Foreskin keratinocyte (primary cell): ENCODE measurements at places on chromosomes 1 and 21. TPM values are rescaled to one million over a fixed set of nuclear protein-coding genes. Genes with fewer than 3 reads are reported as not detected.

Gene ATP1A4
- not detected in 2 replicates for total RNA-seq

Gene SLC44A3
- total RNA-seq = 2.0 and 2.1 TPM in 2 replicates

Gene FDPS
- 817 and 1,032 TPM in 2 replicates for total RNA-seq

Gene TNFAIP8L2
- not detected in 2 replicates for total RNA-seq

Gene PROK1
- not detected in 2 replicates for total RNA-seq

Gene LCE1D
- total RNA-seq = 0.44 TPM in 1 of 2 replicates, not detected in the other

Gene LCE6A
- total RNA-seq = 0.18 TPM in 1 of 2 replicates, not detected in the other

Gene CERS2
- total RNA-seq = 135 and 138 TPM in 2 replicates

Gene GJB3
- total RNA-seq = 180 and 195 TPM in 2 replicates

Gene CCDC17
- 0.46 and 0.48 TPM in 2 replicates for total RNA-seq

Gene EFNA1
- 27.3 and 48.2 TPM in 2 replicates for total RNA-seq

Gene LYSMD1
- total RNA-seq = 5.3 and 6.1 TPM in 2 replicates

DNA sequence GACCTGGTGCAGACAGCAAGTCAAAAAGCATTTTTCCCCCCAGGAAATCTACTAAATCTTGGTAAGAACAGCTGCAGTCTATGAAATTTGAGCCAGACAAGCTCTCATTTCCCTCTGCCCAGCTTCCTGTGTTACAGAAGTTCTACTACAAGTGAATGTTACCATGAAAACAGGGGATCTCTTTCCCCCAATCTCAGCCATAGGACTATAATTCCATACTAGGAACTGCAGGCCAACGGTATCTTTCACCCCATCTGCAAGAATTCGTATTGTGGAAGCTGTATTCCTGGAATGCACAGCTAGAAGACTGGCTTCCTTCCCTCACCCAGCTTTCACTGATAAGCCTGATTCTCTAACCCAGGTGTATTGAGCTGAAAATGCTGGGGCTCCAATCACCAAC lies 1655.4 kb downstream of the BRINP3 start:
- no peak for DNase-seq

DNA sequence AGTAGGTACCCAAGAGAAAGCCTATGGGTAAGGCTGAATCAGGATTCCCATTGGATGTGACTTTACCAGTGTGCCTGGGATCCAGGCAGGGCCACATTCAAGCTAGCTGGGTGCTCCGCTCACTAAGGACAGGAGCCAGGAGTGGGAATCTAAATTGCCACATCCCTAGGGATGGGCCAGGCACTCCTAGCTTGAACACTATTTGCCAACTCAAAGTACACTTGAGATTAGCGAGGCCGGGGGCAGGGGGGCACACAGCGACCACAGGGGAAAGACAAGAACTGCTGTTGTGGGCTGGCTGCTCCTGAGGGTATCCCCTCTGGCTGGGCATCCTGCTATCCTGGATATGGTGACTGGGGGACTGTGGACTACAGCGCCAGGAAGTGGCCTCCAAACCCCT lies 4.3 kb downstream of the SLC45A3 start:
- no peak for DNase-seq

DNA sequence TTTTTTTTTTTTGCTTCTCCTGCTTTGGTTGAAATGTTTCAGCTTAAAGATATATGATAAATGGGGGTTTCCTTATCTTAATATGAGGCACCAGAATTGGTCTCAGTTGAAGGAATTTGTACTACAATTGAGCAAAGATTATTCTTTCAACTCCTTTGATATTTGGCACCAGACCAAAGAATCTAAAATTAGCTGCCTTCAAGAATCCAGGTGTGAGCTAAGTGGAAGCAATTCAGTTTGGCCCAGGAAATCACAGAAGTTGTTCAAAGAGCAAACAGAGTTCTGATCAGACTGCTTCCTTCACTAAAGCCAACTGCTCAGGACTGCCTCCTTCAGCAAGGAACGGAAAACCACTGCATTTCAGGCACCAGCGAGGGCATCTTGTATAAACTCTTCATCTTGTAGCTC lies 68.3 kb upstream of the BCAR3 start:
- DNase-seq = no peak

DNA sequence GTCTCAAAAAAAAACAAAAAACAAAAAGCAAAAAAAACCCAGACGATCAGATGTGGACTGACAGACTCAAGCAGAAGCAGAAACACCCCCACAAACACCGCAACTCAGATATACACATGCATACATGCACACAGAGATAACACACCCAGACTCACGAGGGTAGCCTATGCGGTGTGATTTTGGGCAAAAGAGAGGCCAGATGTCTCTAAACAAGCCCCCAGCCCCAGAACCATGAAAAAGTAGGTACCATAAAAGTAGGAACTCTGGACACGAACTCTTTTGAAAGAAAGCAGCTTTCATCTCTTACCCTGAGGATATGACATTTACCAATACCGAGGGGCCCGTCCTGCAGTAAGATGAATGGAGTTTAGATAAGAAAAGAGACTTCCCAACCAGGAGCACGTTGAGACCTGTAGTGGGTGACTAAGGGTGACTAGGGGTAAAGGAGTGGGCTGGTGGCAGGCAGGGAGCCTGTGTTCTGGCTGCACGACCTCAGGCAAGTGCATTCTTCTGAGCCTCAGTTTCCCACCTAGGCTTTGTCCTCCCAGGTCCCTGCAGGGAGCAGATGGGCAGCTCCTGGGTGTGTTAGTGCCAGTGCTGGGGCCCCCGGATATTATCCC lies 1.5 kb upstream of the TINAGL1 start:
- peak; percentile 93 for DNase-seq

GRCh38 chr1:25996966-25997827 lies 666 bp downstream of the PAFAH2 start:
- no peak for DNase-seq

DNA sequence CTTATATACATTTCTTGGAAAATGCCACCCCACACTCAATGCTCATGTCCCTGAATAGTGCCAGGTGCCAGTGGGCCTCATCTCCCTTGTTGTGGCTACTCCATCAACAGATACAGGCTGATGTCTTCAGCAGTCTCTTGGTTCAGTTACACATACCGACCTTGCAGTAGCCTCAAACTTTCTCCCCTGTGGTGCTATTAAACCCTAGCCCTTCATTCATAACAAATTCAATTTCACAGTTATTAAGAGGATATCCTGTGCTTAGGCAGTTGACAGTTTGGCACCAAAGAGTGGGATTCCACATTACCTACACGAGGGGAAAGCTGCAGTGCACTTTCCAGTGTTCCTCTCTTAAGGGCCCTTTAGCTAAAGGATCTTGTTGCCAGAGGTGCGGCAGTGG lies 35.9 kb upstream of the CAMK1G start:
- DNase-seq = no peak

GRCh38 chr1:32107742-32108661 lies at the start of gene KPNA6:
TSS of gene KPNA6 (plus strand) at chr1:32108056. CDS start at chr1:32108131, 75 bp downstream.
- peak; percentile 94 for DNase-seq

GRCh38 chr1:6915999-6916565 lies 130.8 kb downstream of the CAMTA1 start:
- DNase-seq = no peak

GRCh38 chr1:59506952-59507351 lies 210.1 kb downstream of the FGGY start:
- DNase-seq = no peak

DNA sequence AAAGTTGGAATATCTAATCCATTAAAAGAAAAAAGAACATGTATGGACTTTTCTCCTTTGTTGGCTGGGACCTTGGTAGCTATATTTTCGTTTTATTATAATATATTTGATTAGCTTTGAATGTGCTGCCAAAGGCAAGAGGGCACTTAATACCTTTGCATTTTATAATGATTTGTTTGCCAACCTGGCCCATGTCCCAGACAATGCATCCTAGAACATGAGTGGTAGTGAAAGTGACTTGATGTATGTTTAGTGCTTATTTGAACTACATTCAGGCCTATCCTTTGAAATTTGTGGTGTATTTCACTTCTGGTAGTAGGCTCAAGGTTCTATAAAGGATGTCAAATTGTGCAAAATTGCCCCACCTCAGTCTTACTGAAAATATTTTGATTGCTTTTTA lies 25.9 kb downstream of the CACHD1 start:
- DNase-seq = no peak

DNA sequence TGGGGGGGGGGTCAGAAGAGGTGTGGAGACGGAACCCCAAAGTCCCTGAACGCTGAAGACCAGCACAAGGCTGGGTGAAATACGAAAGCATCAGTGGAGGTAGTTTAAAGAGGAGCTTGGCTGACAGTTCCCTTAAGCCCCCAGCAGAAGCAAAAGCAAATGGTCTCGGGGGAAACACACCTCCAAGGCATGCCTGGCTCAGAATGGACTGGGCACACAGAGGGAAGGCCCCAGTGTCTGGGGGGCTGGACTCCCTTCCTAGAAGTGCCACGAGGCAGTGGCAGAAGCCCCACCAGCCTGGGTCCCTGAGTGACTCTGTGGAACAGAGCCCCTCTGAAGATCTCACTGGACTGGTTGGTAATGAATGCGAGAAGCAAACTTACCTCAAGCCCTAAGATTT lies 43.9 kb downstream of the UBE2G2 start:
- no peak for DNase-seq

DNA sequence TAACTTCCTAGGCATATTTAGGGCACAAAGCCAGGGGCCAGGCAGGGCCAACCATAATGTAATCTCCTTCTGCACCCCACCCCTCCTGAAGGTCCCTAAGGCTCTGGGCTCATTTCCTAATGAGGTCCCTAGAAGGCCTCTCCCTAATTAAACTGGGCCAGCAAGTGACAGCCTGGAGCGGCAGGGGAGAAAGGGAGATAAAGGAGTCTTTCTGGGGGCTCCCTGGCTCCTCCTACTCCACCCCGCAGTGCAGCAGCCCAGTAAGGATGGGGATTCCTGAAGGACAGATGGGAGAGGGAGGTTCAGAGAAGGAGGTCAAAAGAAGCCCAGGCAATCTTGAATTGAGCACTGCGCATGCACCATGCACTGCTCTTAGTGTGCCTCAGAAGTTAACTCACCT lies 12.8 kb downstream of the LRP8 start:
- no peak for DNase-seq

DNA sequence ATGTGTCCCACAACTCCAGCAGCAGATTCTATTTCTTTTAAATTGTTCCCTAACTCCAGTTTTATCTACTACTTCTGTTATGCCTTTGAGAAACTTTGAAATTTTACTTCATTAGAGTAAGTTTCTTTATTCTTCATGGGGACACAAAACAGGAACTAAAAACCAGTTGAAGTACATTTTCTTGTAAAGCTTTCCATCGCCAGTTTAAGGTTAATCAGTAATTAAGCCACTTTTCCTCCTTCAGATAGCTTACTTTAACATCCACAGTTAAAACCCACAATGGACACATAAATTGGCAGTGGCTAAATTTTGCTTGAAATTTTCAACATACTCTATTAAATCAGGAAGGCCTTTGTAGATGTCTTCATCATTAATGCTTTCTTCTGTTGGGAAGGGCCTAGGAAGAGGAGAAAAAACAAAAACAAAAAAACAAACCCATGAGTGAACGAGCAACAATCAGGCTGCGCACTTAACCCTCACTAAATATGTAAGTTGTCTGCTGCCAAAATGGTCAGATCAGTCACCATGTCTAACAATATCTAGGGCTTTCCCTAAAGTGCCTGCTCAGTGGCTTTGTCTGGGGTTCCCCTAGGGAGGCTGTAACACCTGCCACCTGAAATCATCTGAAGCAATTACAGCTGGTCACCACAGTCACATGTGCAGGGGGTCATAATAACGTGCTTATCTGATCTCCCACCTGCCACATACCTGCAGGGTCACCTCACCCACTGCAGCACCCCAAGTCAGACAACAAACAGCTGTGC lies 187.9 kb downstream of the VAV3 start:
- no peak for DNase-seq

- DNase-seq = no peak
Observed at GRCh38 chr1:169392406-169392805, 24.4 kb downstream of the BLZF1 start.

GRCh38 chr1:3717715-3718601 lies 34.3 kb upstream of the CCDC27 start:
- no peak for DNase-seq

GRCh38 chr1:7535934-7536878 lies 234.9 kb upstream of the VAMP3 start:
- no peak for DNase-seq

DNA sequence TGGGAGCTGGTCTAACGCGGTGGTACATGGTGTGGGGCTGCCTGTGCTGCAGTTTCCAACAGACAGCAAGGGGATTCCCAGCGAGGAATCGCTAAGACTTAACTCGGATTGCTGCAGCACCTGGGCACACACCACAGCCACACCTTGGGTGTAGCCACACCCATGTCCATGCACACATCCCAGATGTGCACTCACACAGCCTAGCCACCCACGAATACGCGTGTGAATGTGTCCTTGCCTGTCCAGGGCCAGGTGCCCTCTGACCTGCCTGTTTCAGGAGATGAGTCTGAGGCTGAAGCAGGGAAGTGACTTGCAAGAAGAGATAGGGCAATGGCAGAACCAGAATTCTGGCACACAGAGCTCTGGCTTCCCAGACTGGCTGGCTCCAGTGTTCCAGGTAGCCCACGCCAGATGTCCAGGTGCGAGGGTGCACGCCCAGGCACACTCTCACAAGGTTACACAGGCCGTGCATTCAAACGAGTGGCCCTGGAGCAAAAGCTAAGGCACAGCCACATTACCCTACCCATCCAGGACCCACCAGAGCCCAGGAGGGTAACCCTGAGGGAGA lies 272.7 kb downstream of the TRABD2B start:
- DNase-seq = no peak

DNA sequence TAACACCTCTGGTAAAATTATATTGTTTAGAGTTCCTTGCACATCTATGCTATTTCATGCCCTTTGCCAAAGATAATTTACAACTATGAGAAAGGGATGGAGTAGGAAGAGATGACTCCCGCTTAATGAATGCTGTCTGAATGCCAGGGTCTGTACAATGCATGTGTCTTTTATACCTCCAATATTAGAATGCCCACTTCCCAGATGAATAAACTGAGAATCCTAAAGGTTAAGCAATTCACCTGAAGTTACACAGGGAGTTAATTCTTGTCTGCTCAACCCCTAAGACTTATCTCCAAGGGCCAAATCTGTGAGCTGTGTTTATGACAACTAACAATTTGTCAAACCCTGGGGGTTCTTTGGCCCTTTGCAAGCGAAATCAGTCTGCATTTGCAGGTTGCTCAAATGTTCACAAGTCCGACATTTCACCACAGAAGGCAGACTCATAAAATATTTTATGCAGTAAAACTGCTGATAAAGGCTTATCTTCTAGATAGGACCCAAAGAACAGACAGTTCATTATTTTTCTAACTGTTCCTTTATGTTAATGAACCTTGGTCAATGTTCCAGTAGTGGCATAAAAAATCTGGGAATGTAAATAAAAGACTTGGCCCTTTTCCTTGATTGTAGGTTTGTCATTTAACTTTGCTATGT lies 50.2 kb upstream of the ATP1A1 start:
- no peak for DNase-seq

DNA sequence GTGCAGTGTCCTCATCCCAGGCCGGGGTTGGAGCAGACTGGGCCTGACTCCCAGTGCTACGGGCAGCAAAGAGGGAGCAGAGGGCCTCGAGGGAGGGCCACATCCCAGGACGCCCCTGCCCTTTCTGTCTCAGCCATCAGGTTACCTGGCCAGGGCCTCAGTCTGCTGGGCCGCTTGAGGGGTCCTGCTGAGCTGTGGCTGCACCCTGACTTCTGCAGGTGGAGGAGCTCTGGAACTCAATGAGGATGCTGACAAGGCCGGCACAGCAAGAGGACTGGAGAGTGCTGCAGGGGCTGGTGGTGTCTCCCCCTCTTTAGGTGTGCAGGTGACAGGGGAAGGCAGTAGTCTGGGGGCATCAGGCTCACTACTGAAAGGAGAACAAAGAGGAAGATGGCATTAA lies 3.3 kb downstream of the ZNF692 start:
- DNase-seq = no peak
